ENCODE measurements at places on chromosomes 5 and 9.
A peak's percentile ranks its signal among the peaks of the same experiment; 100 is the strongest.

DNA sequence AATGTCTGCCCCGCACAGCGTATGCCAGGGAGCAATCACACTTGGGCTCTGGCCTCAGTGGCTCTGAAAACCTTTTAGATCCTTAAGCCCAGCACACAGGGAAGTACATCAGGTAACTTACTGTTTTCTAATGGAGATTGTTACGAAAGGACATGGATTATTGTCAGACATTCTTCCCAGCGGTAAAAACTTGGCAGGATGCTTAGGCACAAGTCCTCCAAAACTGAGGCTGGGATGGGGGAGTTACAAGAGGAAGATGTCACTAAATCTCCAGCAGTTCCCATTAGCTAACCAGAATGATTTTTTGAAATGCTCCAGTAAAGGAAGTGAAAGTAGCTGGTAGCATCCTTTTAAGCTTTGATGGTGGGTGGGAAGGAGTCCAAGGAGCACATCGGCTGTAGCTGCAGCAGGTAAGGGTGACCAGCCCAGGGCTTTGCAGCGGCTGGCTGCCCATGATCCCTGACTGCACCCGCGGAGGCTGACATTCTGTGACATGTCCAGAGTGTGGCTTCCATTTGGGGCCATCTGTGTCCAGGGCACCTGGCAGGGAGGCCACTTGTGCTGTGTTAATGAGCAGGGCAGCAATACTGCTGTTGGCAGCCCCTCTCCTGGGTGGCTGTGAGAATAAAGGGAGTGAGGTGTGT, 165.8 kb downstream of the GADD45G start:
- no peak for DNase-seq

DNA sequence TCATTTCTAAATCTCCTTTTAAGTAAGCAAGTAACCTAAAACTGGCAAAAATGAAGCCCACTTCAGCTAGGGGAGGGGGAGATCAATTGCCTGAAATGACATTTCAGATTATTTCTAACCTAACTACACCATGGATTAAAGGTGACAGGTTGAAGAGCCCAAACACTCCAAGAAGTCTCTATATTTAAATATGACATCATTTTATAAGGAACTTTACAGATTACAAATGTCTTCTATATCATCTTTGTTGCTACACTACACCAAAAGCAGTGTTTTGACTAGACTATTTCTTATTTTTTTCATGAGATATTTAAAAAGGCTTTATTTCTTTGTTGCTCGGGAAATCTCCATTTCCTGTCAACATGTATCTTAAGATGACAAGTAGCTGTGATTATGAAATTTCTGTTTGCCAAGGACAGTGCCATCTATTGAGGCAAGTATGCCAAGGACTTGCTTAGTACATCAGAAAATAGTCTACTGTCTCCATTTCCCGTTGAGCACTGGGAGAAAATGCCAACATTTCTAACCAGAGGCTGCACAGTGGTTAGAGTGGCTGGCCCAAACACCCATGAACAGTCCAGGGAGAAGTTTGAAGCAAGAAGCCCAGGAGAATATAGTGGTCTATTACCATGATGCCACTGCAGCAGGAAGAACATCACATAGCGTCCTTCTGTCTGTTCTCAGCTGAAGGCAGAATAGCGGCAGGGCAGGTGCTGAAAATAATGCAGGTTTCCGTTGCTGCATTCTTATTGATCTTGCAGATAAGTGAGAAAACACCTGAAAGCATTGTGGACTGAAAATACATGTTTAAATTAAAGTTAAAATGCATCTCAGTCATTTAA, 93.4 kb upstream of the ITGA2 start:
- no peak for DNase-seq

DNA sequence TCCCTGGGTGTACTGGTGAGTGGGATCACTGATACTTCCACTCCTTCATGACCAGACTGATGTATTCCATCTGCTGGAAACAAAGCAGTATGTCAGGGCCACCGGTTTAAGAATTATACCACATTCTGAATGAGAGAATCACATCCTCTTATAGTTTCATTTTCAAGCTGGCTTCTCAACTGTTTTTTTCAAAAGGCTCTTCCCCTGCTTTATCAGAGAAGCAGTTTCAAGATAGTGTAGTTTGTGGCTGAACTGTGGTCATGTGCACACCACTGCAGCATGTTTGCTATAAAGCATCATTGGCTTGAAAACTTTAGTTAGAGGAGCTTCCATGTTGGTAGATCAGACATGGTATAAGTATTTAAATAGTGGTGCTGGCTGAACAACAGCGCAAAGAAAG, 450.5 kb upstream of the CDH10 start:
- DNase-seq = no peak

GRCh38 chr5:15501091-15501791, 1.3 kb downstream of the FBXL7 start:
- peak; percentile 63 for DNase-seq

- no peak for DNase-seq
Measured at GRCh38 chr5:123696921-123697341, 185.0 kb downstream of the CSNK1G3 start.

GRCh38 chr5:128586848-128587247, 48.8 kb upstream of the FBN2 start:
- DNase-seq = no peak

- no peak for DNase-seq
Measured at GRCh38 chr5:53364061-53364460, 116.4 kb upstream of the FST start.

GRCh38 chr9:72464857-72465592, 56.4 kb upstream of the TMC1 start:
- DNase-seq = no peak

DNA sequence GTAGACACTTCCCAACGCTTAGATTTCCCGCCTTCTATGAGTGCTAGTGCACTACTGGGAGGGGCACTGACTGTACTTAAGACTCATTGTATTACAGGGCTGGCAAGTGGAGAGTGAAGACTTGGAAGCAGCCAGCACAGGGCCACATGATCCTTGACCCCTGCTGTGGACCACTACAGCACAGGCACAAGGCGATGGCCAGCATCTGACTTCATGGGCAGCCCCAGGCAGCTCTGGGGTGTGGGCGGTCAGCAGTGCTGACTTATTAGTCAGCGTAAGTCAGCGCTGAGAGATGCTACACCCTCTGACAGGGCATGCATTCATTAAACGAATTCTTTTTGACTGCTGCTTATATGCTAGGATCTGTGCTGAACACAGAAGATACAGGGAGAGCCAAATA, 9.3 kb downstream of the SLC46A2 start:
- no peak for DNase-seq

DNA sequence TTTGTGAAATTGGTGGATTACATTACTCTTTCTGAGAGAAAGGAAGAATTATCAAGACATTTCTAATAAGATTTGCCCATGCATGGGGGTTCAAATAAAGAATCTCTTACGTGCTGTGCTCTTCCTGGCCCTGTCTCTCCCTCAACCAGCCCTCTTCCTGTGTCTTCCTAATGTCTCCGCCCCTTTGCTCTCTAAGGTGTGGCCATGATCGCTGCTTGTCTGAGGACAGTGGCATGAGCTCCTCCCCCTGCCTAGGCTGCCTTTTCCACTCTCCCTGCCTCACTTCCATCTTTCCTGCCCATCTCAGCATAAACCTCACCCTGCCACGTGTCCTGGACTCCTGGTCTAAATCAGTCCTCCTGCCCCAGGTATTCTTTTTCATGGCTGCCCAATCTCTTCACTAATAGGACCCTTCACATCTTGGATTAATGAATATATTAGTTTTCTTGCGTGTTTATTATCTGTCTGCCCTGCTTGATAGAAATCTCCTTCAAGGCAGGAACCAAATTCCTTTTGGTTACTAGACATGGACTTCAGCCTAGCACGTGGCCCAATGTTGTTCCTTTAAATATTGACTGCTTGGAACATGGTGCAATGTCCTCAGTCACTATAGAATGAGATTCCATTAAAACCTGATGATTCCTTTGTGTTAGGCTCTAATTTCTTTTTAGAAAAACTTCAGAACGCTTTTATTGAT, 122.3 kb downstream of the MTRR start:
- no peak for DNase-seq

DNA sequence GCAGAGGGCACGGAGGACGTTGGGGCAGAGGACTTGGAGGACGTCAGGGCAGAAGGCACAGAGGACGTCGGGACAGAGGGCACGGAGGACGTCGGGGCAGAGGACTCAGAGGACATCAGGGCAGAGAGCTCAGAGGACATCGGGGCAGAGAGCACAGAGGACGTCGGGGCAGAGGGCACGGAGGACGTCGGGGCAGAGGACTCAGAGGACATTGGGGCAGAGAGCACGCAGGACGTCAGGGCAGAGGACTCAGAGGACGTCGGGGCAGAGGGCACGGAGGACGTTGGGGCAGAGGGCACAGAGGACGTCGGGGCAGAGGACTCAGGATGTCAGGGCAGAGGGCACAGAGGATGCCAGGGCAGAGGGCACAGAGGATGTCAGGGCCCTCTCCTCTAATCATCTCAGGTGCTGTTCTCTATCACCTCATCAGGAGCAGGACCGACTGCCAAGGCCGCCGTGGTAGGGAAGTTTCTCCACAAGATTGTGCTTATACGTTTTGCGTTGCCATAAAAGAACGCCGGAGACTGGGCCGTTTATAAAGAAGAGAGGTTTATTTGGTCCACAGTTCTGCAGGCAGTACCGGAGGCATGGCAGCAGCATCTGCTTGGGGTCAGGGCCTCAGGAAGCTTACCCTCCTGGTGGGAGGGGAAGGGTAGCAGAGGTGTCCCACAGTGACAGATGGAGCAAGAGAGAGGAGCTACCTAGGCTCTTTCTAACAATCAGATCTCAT, 29.4 kb upstream of the ADAMTS2 start:
- DNase-seq = no peak

DNA sequence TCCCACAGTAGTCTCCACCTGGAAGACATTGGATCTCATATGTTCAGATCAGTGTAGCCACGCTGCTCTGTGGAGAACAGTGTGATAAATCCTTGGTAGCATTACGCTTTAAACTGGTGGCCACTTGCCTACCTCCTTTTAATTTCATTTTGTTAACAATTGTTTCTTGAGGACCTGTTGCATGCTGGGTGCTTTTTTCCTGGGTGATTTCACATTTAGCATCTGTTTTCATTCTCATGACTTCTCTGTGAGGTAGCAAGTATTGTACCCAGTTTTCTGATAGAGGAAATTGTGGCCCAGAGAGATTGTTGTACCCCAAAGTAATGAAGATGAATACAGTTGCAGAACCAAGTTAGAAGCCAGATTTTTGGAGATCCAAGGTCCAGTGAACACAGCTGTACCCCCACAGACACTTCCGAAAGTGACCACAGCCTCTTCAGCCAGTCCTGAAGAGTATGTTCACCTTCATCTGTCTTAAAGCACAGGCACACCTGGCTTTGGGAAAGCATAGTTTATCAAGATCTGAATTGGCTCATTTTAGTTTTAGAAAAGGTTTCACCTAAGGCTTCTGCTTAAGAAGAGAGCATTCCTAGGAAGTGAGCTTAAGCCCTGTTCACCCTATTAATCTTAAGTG, 75.2 kb downstream of the F2RL2 start:
- no peak for DNase-seq

- no peak for DNase-seq
Measured at GRCh38 chr5:111232311-111233051, 8.3 kb downstream of the CAMK4 start.

GRCh38 chr9:72443855-72444254, 77.6 kb upstream of the TMC1 start:
- DNase-seq = no peak

DNA sequence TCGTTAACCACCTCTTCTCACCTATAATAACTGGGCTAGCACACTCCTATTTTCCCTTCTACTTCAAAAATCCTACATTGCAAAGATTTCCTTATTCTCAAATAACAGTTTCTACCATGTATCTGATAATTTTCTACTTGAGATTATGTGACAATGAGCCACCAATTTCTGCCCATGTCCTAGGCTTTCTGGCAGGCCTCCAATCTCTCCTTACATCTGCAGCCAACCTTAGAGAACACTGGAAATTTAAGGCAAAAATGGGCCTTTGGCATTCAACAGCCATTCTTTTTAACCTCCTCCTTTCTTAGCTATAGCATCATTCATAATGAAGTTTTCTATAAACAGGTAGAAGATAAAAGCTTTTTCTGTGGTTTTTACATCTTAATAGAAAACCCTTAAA, 225.1 kb downstream of the ARRDC3 start:
- no peak for DNase-seq

DNA sequence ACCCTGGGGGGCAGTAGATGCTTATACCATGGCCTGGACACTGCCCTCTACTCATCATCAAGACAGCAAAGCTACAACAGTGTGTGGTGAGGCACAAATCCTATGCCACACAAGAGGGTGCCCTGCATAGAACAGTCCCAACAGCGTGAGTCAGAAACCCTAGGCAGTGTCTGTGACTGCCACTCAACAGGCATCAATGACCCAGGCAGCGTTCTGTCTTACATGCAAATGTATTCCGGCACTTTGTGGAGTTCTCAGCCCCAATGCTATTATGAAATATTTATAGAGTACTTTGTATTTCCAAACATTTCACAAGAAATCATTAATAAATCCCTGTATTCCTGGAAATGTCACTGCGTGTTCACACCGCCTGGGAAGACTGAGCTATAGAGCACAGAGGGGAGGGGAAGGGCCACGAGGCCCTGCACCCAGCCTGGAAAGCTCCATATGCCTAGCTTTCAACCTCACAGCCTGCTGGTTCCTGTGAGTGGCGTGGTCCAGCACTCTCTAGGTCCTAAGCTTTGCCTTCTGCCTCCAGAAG, 77.7 kb downstream of the NIPSNAP3B start:
- DNase-seq = no peak

GRCh38 chr5:76974785-76975184, 21.9 kb downstream of the CRHBP start:
- no peak for DNase-seq

GRCh38 chr9:74218385-74219063, 278.6 kb upstream of the RORB start:
- no peak for DNase-seq
